ENCODE measurements at places on chromosomes 12 and 14.

GRCh38 chr14:59422069-59422881, 42.9 kb downstream of the GPR135 start:
- DNase-seq: no peak

DNA sequence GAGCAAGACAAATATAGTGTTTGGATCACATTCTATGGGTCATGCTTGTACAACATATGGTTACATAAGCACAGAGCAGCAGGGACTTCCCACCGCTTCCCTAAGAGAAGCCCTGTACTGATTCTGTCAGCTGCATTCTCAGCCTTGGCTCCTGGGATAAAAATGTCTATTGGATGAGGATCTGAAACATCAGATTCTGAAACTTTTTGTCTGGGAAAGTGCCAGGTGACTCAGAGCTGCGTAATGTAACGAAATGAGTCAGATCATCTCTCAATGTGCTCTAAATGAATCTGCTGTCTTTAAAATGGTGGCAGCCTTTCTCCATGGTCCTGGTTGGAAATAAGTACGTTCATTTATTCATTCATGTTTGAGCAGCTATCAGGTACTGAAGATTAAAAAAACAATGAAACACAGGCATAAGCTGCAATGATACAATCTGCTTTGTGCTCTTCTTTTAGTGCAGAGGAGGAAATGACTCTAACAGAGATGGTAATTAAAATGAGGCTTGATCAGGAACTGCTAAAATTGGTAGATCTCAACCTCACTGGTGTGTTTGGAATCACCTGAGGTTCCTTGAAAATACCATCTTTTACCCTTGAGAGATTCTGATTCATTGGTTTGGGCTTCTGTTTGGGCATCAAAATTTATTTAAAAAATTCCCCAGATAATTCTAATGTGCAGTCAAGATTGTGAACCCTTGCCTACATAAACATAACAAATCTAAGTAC, 99.1 kb upstream of the NAP1L1 start:
- peak; percentile 81 for DNase-seq

DNA sequence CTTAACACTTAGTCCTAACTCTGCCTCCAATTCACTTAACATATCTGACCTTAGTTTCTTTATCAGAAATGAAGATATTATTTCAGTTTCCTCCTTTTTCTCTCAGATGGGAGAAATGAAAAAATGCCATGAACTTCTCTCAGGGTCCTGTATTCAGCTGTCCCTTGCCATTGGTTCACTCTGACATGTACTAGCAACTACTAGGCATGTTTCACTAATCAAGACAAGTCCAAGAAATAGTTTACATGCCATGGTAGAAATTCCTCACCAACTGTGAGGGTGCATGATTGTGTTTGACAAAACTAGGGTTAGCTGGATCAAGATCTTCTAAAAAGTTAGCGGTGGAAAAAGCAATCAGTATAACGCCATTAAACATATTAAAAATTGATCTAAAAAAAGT, 7.0 kb upstream of the ATXN7L3B start:
- DNase-seq: no peak

DNA sequence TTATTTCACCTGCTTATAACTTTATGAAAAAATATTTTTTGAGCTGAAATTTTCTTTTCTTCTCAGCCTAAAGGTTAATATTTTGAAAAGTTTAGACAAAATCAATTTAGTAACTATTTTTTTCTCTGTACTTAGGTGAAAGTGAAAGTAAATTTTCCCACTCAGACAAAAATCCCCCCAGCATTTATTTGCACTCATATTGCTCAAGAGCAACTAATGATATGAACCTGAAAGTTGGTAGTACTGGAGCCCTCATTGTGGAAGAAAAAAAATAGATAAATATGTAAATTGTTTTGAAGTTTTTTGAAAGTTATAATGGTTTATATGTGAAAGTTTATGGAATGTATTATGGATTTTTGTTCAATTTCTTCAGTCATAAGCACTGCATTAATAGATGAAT, 1005.9 kb upstream of the ATXN7L3B start:
- DNase-seq: no peak

Data from RWPE1 (cell line).